ENCODE measurements at places on chromosomes 7 and 10.

GRCh38 chr7:86708031-86708680 is 64.4 kb downstream of the GRM3 start:
- DNase-seq = no peak

DNA sequence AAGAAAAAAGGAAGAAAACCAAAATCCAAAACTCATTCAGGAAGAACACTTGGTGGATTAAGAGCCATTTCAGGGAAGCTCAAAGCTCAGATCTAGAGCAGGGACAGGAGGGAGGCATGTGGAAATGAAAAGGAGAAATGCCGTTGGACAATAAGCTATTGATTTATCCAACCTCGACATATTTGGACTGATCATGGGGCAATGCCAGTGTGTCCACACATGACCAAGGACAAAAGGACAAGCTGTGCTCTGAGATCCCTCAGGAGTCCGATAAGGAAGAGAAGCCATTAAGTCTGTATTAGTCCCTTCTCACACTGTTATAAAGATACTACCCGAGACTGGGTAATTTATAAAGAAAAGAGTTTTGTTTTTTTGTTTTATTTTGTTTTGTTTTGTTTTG is 684.0 kb upstream of the CELF2 start:
- no peak for DNase-seq

DNA sequence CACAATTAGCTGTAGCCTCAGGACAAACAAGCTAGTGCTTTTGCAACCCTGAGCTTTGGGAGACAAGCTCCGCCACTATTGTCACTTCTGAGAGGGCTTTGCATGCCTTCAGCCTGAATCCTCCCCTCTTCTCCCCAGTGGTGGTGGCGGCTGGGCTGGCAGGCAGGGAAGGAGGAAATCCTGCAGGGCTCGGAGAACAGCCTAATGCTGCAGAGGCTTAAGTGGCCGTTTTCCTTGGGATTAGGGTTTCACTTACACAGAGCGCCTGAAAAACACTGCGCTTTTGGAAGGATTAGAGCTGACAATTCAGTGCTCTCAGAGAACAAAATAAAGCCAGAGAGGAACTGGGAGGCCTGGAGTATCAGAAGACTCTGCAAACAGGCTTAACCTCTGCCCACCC is 71.3 kb downstream of the PAX2 start:
- DNase-seq = no peak

GRCh38 chr7:142384493-142384922 is 126.7 kb upstream of the PRSS58 start:
- DNase-seq = peak; percentile 48

DNA sequence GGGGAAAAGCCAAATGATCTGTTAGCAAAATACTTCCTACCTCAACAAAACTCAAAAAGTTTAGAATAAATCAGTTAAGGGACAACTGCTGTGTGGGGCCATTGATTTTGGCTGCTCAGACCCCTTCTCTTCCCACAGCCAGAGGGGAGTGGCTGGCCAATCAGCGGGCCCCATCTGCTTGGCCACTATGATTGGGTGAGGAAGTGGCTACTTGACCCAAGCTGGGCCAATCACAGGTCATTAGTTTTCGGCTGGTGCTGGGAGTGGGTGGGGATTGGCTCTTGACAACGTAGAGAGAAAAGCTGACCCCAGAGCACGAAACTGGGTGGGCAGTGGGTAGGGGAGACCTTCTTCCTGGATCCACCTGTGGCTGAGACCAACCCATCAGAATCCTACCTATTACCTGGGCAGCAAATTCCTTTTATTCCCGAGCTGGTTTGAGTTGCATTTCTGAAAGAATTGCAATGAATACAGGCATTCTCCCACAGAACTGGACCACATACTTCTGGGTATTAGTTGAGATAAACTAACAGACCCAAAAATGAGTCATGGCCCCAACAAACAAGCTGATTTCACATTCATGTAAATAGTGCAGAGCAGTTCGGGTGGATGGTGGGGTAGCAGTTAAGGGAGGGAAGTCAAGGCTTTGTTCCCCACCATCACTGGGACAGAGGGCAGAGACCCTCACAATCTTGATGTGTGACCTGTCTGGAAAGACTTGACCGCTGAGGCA is 35.6 kb upstream of the HMX3 start:
- DNase-seq = no peak

- DNase-seq = no peak
Observed at GRCh38 chr7:70242826-70243225, 644.6 kb downstream of the AUTS2 start.

DNA sequence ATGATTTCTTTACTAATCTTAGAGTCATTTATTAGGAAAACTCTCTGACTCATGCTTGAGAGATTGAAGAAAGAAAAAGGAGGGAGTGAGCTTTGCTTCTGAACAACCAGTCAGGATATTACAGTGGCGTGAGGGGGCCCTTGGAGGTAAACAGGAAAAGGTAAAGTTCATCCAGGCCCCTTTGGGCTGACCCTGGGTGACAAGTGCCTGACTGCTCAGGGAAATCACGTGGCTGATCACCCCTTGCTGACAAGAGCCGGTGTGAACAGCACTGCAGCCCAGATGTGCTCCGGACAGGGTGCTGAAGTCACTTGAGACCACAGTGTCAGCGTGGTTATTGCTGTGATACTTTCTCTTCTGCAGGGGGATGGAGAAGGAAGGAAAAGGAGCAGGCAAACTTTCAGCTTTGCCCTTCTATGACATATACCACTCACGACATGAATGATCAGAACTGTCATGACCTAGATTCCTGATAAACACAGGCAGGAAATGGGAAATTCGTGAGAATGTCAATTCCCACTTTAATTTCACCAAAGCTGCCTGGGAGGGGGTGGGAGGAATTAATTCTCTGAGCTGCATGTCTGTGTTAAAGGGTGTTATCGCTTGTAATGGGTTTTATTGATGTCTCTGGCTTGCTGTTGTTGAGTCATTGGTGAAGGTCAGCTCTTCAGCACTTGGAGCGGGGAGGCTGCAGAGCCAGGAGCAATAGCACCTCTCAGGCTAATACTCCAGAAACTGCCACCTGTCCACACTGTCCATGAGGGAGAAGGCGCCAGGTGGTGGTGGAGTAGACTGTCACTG is 139.8 kb upstream of the AOAH start:
- DNase-seq = no peak

DNA sequence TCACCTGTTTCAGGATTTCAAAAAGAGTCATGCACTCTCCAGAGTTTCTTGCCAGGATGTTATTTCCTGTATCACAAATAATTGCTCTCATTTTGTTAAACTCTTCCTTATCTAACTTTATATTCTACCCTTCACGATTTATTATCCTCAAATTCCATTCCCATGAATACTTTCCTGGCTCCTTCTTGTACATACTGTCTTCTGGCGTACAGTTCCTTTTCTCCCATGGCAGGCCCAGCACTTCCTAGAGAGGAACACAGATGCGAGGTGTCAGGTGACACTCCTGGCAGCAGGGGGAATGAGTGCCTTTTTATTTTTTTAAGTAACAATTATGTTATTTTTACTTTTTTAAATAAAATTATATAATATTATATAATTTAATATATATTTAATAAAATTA is 411.9 kb downstream of the TFEC start:
- DNase-seq = no peak

All from stimulated activated naive CD8-positive, alpha-beta T cell treated with anti-CD3 and anti-CD28 coated beads, Interleukin-15, amount 100 ng/mL, for 72 hours (primary cell).